ENCODE measurements at places on chromosomes 6 and 20. TPM values are rescaled to one million over a fixed set of nuclear protein-coding genes. Genes with fewer than 3 reads are reported as not detected.

Gene ZSCAN9
- polyA plus RNA-seq, result 4.7 TPM

Gene BEND6
- 3.8 TPM for polyA plus RNA-seq

Gene CRISP3
- 3.1 TPM for polyA plus RNA-seq

Gene CST5
- polyA plus RNA-seq, result not detected

Gene MUCL3
- polyA plus RNA-seq, result 8.5 TPM

Gene THEMIS
- polyA plus RNA-seq, result 0.25 TPM

Gene OPRM1
- polyA plus RNA-seq, result not detected

Gene FILIP1
- 7.1 TPM for polyA plus RNA-seq

Gene MUC21
- polyA plus RNA-seq, result 0.05 TPM

Gene ZNF391
- 1.5 TPM for polyA plus RNA-seq

Gene BTNL2
- not detected for polyA plus RNA-seq

Gene CPNE5
- 0.53 TPM for polyA plus RNA-seq

Gene TBC1D32
- polyA plus RNA-seq, result not detected

Gene FBXO5
- 6.4 TPM for polyA plus RNA-seq

Gene TGM6
- not detected for polyA plus RNA-seq

Gene KLHDC3
- 44.6 TPM for polyA plus RNA-seq

Gene KCNK17
- polyA plus RNA-seq, result not detected

Gene DZANK1
- polyA plus RNA-seq, result 0.92 TPM

Gene DNAH8
- polyA plus RNA-seq, result not detected

Gene SLC12A5
- polyA plus RNA-seq, result 0.39 TPM

Gene RAB44
- polyA plus RNA-seq, result 0.07 TPM

Gene GJA10
- polyA plus RNA-seq, result not detected

Gene OR2J2
- not detected for polyA plus RNA-seq
